OCI-LY7 (cell line): ENCODE measurements at places on chromosomes 7 and 10.
A peak's percentile ranks its signal among the peaks of the same experiment; 100 is the strongest.

- no peak for DNase-seq
Observed at GRCh38 chr10:58742141-58742540, 229.5 kb downstream of the BICC1 start.

- no peak for DNase-seq
Observed at GRCh38 chr10:94785211-94785610, 22.7 kb downstream of the CYP2C19 start.

DNA sequence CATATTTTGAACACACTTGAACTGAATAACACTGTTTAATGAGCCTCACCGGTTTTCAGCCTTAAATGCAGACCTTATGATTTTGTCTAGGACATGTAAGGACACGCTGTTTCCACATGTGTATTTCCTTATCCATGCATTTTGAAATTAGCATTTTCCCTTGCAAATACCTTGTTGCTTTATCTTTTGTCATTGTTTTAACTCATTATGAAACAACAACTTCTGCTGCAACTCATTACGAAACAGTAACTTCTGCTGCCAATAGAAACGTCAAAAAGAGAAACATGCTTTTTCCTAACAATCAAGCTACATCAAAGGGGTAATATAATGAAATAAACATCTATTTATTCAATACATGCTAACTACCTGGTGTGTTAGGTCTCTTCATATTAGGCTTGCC lies 322.0 kb downstream of the AGMO start:
- DNase-seq, result no peak

- no peak for DNase-seq
Observed at GRCh38 chr10:90975096-90975495, 54.2 kb upstream of the ANKRD1 start.

- no peak for DNase-seq
Observed at GRCh38 chr10:6035101-6035834, 26.9 kb downstream of the IL2RA start.

- DNase-seq, result no peak
Observed at GRCh38 chr7:100867776-100868485, 744 bp downstream of the TRIP6 start.

- no peak for DNase-seq
Observed at GRCh38 chr7:112022128-112022527, 184.1 kb downstream of the DOCK4 start.

DNA sequence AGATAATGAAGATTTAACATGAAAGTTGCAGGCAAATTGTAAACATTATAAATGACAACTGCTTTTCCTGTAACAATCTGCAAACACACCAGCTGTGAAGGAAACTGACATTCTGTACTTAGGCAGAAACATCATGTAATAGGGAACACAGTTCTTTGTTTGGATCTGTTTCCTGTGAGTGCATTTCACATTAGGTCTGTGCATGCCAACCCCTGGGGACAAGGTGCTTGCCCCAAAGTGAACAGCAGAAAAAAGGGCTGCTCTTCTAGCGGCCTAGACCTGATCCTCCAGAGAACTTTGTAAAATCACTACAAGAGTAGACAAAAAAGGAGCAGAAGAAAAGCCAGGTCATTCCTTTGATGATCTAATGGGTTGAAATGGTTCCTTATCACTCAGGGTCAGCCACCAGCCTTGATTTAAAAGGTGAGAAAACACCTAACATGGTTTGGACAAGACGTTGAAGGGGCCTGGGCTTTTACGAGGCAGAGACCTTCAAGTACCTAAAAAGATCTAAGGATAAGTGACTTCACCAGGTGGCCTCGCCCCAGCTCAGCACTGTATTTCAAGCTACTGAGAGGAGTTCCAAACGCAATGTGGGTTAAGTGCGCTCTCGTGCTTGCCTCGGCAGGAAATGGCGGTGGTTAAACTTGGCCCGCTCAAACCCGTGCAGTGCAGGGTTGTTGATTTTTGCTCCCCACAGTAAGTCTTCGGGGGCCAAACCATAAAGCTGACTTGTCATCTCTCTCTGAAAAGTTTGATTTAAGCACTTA lies 249.7 kb downstream of the CREB5 start:
- no peak for DNase-seq

DNA sequence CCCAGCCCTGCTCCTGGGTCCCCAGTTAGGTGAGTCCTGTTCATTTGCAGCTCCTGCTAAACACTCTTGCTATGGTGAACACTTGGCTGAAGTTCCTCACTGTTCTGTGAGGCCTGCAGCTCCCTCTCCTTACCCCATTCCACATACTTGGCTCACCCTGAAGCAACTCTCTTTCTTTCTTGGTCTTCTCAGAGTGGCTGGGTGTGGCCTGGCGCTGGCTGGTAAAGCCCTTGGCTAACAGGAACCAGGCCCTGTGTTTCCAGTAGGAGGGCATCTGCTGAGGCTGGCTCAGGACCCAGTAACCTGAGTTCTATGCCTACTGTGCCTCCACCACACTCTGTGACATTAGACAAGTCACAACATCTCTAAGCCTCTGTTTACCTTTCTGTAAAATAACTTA lies 53.1 kb upstream of the COL13A1 start:
- DNase-seq, result no peak

GRCh38 chr7:39102234-39102633 lies 124.5 kb downstream of the POU6F2 start:
- DNase-seq, result no peak

DNA sequence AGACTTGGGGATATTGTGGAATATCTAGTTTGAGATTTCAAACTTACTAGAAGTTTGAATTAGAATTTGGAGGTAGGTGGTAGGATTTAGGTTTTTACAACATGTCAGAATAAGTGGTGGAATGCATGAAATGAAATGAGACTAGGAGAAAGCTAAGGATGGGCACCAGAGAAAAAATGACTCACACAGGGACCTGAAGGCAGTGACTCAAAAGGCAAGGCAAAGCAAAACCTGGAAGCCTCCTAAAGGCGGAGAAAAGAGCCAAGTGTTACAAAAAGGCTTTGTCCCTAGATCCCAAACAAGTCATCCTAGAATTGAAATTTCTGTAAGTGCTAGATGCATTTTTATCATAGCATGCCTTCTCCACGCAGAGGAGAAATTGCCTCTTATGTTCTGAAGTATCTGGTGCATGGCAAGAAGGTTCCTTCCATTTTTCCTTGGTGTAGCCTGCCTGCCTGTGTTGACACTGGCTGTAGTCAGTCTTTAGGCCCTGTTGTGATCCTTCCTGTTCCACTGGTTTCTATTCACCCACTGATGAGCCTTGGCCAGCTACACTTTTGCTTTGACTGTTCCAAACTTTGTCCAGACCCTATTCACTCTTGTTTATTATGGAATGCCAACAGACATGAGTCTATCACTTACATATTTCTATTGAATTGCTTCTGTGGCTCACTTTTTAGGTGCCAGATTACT lies 109.3 kb downstream of the ETV1 start:
- no peak for DNase-seq

DNA sequence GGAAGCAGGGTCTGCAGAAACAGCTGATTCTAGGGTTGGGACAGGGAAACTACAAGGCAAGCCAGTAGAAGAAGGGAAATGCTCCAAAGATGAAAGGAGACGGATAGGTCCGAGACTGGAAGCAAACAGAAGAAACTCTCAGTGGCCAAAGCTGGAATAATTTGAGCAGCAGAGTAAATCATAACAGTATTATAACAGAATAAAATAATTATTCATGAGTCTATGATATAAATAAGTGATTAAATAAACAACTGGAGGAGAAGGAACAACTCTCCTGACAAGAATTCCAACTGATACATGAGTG lies 27.6 kb downstream of the EZH2 start:
- DNase-seq, result no peak

DNA sequence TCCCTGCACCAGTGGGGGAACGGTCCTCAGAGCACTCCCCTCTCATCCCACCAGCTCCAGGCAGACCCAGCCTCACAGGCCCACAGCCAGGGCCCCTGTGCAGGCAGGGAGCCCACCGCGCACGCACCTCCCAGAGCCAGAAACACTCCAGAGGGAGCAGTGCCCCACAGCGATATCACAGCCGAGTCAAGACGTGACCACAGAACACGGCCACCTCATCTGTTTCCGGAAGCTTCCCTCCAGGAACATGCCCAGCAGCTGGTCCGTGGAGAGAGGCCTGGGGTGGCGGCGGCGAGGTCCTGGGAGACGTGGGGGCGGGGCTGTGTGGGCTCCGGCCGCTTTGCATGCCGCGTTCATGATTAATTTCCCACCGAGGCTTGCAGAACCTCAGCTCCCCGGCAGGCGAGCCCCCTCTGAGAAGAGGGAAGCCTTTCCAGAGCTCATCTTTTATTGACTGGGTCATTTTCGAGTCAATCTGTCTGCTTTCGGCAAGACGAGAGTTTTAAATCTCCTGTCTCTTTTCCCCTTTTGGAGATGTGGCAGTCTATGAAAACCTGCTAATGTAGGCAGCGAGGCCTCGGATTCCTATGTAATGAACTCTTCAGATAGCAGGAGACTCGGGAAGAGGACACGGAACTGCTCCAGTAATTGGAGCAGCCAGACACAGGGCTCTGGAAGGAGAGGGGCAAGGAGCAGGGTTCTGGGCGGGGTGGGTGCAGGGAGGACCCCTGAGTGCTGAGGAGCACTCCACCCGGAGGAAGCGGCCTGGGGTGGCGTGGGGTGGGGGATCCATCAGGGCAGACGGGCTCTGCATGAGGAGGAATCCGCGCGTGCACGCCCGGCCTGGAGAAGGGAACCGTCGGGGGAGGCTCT lies 242.8 kb downstream of the ELFN1 start:
- no peak for DNase-seq

- no peak for DNase-seq
Observed at GRCh38 chr7:153297141-153297540, 537.6 kb downstream of the ACTR3B start.

GRCh38 chr10:90977162-90977854 lies 56.4 kb upstream of the ANKRD1 start:
- no peak for DNase-seq

DNA sequence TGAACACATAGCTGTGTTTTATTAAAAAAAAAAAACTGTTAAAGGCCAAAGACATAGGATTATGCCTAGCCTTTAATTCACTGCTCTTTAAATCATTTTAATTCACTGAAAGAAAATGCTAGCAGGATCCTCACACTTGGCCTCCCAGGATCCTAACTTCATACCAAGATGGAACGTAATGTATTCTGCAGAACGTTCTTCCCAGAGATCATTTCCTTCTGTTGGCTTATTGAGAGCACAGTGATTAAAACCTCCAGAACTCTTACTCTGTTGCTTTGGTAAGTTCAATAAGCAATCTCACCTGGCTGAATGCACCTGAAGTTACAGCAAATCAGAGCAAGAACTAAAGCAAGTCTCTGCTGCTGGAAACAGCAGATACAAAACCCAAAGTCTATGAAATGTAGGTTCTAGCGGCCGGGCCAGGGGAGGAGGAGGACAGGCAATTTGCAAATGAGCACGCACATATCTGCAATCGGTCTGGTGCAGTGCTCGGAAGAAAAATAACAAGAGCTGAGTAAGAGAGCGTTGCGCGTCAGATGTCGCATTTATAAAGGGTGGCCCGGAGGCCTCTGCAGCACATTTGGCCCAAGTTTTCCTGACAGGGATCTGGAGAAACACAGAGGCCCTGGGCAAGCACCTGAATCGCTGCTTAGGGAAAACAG lies 193.9 kb downstream of the FAM107B start:
- no peak for DNase-seq

GRCh38 chr10:7478727-7479457 lies 68.1 kb upstream of the SFMBT2 start:
- DNase-seq, result no peak

- DNase-seq, result no peak
Observed at GRCh38 chr10:72025832-72026231, 61.6 kb downstream of the CHST3 start.

DNA sequence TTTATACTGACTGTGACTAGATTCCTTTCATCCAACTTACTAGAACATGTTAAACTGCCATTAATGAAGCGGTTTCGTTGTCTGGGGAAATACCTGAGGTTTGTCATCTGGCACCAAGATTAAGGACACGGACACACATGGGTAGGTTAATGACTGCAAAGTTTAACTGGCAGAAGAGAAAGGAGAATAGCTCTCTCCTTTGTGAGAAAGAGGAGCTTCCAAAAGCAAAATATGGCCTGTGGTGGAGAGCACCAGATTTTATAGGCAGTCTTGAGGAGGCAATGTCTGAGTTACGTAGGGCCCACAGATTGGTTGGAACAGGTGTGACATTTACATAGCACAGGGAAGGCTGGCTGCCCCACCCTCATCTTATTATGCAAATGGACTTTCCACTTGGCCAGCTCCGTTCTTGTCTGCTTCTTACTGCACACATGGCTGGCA lies 1193.0 kb upstream of the CELF2 start:
- DNase-seq, result no peak

- DNase-seq, result peak; percentile 36
Observed at GRCh38 chr7:74254858-74255379, 720 bp upstream of the RFC2 start.

- DNase-seq, result no peak
Observed at GRCh38 chr7:18429547-18429946, 66.0 kb upstream of the HDAC9 start.

DNA sequence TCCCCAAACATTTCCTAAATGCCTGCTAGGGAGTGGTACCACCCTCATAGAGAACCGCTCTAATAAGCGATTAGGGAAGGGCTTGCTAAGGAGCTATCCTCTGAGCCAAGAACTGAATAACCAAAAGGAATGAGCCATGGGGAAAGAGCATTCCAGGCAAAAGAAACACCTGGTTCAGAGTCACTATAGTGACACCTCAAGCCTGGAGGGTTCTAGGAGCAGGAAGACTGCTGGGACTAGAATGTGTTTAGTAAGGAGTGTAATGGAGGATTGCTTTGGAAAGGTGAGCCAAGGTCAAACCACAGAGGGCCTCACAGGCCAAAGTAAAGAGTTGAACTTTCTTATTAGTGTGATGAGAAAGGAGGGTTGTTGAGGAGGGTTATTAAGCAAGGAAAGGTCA lies 38.7 kb upstream of the NRBF2 start:
- DNase-seq, result no peak

DNA sequence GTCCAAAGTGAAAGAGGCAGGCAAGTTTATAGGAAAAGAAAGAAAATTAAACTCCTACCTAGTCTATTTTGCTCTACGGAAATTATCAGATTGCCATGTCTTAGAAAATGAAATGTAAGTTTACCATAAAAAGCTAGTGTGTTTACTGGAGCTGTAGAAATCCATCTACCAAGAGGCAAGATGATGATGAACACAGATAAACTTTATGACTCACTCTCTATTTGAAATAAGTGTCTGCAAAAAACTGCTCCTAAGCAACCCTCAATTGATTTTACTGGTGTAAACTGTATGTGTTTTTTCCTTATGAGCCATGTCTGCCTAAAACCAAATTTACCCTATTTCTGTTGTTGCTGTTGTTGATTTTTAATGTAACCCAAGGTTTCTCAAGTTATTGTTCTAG lies 73.8 kb upstream of the TMEM106B start:
- no peak for DNase-seq

DNA sequence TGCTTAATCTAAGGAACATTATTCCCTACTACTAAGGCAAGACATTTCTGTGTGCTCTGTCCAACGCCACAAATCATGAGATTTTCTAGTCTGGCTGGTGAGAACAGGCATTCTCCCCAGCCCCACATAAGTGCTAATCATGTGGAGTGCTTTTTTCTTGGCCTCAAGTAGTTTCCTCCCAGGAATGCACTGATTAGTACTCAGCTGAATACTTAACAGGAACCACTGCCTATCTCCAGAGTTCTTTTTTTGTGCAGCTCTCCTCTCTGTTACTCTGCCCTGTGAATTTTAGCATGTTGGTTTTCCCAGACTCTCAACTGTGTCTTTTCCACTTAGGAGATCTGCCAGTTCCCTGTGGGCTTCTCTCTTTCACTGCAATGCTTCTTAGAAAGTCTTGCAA lies 1098.5 kb upstream of the LRRTM3 start:
- no peak for DNase-seq
